ENCODE measurements at places on chromosomes 5 and 9.

GRCh38 chr5:103929338-103930013 is 366.9 kb upstream of the NUDT12 start:
- no peak for DNase-seq

DNA sequence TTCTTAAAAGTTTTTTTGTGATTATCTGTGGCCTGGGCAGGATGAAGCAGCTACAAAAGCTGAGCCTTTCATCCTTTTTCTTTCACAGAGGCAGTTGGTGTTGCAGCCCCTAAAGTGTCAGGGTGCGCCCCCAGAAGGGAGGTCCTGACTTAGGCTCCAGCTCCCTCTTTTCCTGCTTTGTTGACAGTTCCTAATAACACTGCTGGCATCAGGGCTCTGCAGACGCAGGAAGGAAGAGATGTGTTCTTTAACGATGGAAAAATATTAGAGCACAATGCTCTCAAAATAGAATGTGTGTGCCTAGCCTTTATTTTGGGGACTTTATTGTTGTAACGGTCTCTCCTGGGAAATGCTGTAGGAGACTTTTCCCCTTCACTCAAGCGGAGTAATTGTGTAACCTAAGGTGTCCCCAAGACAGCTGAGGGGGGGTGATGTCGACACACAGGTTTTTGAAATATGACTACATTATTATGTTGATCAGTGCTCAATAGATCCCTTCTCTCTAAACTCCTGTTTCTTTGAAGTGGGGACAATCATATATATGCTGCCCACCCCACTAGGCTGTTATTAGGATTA is 135.6 kb downstream of the SEMA6A start:
- no peak for DNase-seq

DNA sequence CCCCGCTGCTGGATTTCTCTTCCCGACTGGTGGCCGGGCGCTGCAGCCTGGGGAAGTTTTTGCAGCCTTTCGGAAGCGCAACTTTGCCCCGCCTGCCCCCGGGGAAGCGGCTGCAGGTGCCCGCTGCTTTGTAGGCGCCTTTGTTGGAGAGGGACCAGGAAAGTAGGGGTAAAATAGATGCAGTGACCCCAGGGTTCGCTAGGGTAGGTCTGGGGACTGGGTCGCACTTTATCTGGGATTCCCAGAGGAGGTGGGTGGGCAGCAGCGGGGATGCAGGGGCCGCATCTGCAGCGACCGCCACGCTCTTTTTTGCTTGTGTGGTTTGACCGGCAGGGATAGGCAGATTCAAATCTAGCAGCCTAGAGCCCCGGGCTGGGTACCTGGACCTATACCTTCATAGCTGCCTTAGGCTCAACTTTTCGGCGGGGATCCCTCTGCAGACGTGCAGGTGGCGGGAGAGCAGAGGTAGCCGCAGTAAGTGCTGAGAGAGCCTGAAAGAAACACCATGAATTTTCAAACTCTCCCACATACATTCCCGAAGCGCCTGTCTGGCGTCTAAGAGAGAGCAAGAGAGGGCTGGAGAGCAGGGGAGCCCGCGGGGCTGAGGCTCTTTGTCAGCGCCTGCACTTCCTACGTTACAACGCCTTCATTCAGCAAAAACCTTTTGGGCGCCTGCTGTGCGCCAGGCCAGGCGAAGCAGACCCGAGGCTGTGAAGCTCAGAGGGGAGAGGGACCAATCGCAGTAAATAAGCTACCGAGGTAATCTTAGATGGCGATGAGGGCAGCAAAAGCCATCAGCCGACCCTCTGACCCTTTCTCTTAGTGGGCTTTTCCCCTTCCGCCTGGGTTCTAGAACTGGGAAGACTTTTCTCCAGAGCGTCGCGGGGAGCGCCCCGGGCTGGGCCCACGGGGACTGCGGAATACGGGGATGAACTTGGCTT is 642 bp downstream of the SV2C start:
- peak; percentile 15 for DNase-seq

GRCh38 chr9:91001146-91001611 is 199.6 kb downstream of the SYK start:
- DNase-seq: peak; percentile 77

- DNase-seq: no peak
These were observed 3.0 kb upstream of the CDX1 start for GRCh38 chr5:150163547-150164059.

DNA sequence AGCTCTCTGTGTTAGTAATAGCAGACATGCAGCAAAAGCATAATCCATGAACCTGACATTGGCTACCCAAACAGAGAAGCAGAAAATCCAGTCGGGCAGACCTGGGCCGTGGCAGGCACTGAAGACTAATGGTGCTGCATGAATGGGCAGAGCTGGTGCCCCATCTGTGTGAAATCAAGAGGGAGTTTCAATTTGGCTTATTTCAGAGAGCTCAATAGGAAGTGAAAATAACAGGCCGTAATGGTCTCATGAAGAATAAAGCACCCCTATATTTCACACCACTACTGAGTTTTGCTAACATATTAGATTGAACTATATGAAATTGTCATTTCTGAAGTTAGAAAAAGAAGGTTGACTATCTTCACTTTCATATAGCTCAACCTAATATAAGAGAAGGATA is 149.7 kb downstream of the ENC1 start:
- DNase-seq: no peak

DNA sequence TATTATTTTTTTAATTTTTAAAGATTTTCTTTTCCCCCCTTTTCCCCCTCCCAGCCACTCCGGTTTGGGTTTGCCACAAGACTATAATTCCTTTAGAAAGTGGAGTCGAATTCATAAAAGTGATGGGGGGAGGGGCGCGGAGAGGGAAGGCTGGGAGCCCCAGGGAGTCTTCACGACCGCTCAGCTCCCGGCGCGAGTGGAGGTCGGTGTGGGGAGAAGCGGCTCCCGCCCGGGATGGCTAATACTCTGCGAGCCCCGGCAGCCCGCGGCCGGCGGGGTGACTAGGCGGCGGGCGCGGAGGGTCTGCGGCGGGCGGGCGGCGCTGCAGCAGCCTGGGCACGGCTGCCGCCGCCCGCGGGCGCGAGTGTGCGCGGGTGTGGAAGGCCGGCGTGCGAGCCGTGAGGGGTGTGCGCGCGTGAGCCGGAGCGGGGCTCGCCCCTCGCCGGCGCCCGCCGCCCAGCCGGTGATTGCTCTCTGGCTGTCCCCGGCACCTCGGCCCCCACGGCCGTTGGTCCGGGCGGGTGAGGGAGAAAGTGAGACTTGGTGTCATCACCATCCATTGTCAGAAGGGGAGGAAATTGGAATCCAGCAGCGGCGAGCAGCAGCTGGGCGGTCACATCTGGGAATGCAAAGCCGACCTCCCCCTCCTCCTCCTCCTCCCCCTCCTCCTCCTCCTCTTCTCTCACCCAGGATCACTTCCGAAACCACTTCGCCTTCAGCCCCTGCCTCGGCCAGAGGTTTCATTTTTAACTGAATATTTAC is at the start of gene PARP8:
TSS of gene PARP8 (plus strand) at position 377 of the 762 bp plus-strand sequence. CDS start 459 bp downstream, outside the sequence.
- DNase-seq: peak; percentile 54

GRCh38 chr9:109616571-109617120 is 118.5 kb upstream of the PTPN3 start:
- no peak for DNase-seq

Data from urothelium cell line (cell line).